ENCODE measurements at places on chromosomes 12 and 14.
A peak's percentile ranks its signal among the peaks of the same experiment; 100 is the strongest.

GRCh38 chr14:66511849-66512248 is 3.9 kb downstream of the GPHN start:
- no peak for DNase-seq

DNA sequence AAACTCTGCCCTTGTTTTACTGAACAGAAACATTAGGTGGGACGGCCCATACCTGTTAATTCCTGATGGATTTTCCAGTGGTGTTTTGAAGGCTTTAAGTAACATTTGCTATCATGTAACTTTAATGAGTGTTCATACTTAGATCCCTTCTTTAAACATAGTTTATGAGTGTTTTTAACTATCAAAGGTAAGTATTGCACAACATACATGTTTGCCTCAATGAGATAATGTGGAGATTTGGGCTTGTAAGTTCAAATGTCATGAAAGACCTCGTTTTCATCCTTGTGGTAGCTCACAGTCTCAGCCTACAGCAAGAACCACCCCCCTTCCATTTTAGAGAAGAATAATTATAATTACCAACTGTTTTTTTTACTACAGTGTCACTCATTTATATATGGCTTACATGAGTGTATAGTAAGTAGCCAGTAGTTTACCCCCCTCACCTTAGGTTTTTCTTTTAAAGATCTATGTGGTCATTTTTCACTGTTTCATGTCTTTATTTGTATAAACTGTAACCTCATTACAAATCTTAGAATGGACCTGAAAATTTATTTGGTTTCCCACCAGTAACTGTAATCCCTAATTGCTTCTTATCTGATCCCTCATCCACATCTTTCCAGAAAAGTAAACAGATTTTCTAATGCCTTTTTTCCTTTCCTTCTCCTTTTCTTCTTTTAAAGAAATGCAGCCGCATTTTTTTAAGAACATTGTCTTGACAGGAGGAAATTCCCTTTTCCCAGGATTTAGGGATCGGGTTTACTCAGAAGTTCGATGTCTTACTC is 18.9 kb downstream of the ACTR6 start:
- no peak for DNase-seq

GRCh38 chr14:39233680-39234326 is at the start of gene MIA2:
Gene MIA2 (plus strand): TSS chr14:39233915. CDS start chr14:39234115, 200 bp downstream.
- no peak for DNase-seq

DNA sequence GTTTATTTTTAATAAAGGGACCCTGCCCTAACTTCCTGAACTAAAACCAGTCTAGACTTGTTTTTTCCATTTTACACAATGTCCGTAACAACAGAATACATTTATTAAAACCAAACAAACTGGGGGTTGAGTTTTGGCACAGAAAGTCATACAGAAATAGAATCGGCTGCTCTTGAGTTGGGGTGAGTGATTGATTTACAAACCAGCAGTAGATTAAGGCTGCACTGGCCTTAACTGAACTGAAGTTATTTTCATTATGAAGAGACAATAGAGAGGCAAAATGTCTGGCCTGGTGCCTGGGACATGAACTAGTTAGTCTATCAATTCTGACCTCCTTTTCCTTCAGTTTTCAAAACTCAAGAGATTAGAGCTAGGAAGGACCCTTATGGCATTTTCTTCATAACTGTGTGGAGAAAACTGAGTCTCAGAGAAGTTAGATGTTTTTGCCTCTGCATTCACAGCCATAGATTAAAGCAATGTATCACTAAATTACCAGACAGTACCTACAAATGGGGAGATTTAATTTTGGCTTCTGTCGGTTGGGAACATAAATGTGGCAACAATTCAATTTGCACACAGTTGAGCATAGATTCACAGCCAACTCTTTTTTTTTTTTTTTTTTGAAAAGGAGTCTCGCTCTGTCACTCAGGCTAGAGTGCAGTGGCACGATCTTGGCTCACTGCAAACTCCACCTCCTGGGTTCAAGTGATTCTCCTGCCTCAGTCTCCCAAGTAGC is 19.8 kb upstream of the MGP start:
- no peak for DNase-seq

DNA sequence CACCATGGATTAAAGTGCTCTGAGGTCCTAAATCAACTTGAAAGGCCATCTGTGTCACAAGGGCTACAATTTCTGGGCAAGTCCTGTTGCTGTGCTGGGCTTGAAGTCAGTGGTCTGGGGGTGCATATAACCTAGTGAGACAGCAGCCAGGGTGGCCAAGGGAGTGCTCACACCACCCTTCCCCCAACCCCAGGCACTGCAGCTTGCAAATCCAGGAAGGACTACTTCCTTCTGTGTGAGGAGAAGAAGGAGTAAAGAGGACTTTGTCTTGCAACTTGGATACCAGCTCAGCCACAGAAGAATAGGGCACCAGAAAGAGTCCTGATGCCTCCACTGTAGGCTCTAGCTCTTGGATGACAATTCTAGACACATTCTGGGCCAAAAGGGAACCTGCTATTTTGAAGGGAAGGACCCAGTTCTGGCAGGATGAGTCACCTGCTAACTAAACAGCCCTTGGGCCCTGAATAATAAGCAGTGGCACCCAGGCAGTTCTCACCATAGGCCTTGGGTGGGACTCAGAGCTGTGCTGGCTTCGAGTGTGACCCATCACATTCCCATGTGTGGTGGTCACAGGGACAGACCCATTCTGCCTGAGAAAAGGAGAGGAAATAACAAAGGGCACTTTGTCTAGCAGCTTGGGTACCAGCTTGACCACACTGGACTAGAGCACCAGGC is 32.6 kb upstream of the DHRS7 start:
- DNase-seq, result no peak

GRCh38 chr12:39440781-39441180 is 2.1 kb downstream of the KIF21A start:
- DNase-seq, result no peak

DNA sequence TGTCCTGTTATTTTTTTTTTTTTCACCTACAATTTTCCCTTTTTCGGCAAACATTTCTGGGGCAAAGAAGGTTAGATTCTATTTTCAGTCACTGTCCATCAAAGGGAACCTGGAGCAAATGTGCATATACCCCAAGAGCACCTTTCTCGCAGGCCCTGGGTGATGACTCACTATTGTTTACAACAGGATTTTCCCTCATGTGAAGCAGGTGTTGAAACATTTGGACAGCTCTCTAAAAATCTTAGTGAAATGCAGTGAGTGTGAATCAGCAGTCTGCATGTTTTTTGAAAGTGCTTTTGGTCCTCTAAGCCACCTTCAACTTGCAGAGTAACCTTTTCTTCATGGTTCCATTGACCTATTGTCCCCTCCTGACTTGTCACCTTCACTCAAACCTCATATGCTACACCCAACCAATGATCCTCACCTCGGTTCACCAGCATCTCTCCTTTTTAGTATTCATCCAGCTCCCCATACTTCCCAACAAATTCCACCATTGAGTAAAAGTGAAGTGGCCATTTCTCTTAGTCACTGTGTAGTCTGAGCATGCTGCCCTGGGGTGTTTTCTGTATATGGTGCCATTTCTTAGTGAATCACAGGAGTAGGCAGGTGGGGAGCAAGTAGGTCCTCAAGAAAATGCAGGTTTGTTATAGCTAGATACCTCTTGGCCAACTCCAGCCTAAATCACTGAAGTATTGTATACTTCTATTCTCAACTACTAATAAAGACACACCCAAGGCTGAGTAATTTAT is 260.2 kb downstream of the BMP4 start:
- DNase-seq, result no peak

DNA sequence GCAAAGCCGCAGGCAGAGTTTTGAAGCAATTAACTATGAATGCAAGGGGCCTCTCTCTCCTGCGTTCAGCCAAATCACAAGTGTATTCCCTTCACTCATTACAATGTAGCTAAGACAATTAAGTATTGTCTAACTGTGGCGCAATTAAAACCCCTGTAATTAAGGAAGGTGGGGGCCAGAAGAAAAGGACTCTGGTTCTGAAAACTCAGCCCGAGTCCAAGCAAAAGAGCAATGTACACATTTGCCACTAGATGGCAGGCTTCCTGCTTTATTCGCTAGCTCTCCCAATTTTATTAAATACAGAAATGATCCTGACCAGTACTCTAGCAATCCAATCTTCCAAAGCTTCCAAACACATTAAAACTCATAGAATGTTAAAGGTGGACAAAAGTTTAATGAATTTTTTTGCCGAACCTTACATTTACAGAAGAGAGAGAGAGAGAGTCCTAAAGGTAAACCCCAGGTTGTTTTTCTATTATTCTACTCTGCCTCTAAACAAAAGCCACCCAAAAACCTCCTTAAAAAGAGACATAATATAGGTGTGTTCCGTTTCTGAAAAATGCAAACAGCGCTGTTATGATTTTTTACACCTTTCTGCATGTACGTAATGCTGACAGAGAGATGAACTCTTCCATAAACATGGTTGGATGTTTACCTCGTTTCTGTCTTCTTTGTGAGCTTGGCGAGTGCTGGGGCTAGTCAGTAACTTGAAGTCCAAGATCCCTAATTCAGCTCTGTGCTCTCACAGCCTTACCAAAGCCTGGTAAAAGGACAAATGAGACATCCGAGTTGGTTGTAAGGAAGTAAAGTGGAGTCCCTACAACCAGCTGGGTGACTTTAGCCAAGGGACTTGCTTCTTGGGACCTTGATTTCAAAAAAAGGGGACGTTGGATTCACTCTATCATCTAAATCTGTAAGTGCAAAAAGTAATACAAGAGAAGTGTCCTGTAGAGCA is 50.9 kb upstream of the VASH1 start:
- DNase-seq, result peak; percentile 46

- peak; percentile 68 for DNase-seq
Measured at GRCh38 chr12:116130431-116130830, 147.1 kb downstream of the MED13L start.

DNA sequence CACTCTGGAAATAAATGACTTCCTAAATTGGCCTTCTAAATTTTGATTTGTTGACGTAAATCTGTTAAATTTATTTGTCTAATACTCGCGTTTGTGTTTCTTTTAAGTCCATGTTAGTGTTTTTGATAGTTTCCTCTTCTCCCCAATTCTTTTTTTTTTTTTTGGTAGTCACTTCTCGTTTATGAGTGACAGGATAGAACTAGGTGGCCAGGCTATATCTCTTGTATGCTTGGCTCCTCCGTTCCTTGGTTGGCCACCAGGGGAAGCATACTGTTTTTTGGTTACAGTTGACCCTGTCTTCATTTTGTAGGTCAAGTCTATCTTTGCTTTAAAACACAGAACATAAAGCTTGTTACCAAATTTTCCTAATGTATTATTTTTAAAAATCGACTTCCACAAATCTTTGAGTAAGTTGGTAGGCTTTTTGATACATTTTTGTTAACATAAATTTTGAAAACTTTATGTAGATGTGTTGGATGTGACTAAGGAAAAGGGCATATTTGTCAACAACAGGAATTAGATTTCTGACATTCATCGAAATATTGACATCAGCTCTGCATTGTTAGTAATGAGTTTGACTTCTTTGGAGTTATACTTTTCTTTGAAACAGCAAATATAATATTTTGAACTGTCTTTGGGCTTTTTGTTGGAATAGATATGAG is 2.2 kb downstream of the RCOR1 start:
- peak; percentile 62 for DNase-seq

DNA sequence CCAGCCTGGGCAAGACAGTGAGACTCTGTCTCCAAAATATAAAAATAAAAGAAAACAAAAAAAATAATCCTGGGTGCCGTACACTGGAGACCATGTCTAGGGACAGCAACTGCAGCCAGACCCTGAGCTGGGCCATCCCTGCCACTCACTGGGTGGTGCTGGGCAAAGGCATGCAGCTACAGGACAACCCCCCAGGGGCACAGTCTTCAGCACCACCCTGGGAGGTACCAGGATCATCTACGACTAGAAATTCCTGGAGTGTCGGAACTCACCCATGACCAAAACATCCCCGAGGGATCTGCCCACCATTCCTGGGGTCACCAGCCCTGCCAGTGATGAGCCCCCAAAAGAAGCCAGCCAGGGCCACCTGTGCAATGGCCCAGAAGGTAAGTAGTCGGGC is 35.7 kb upstream of the SUPT16H start:
- DNase-seq, result no peak

- no peak for DNase-seq
Measured at GRCh38 chr12:114269153-114269552, 136.8 kb downstream of the TBX5 start.

DNA sequence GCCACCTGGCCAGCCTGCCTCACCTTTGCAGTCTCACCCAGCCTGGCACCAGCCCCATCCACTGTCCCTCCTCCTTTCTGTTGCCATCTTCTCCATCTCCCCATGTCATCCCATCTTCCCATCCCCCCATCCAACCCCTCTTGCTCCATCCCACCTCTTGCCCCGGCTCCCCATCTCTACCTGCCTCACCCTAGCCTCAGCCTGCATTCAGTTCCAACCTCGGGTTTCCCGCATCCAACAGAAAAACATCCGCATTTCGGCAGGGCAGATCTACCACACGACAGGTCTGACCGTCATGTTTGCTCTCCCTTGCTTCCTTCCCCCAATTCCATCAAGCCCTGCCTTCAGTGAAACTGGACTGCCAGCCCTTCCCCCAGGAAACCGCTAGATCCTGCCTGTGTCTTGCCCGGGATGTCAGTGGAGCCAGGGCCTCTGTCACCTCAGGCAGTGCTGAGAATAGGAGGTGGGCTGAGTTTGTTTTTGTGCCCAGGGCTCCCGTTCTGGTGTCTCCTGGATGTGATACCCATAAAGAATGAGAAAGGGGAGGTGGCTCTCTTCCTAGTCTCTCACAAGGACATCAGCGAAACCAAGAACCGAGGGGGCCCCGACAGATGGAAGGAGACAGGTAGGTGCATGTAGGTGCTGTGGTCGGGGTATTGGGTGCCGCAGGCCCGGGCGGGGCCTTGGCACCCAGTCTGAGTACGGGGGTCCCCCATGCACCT is 2.5 kb downstream of the KCNH3 start:
- no peak for DNase-seq

DNA sequence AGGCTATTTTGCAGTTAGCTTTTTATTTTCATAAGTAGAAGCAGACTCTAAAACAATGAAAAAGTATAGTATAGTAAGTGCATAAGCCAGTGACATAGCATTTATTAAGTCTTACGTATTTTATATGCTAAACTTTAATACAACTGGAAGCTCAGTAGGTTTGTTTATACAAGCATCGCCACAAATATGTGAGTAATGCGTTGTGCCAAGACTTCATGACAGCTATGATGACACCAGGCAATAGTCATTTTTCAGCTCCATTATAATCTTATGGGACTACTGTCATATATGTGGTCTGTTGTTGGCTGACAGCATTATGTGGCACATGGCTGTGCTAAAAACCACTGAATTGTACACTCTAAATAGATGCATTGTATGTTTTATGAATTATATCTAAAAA is 40.3 kb downstream of the SLC38A2 start:
- DNase-seq, result peak; percentile 63

GRCh38 chr12:122003651-122004611 is 17.8 kb upstream of the BCL7A start:
- peak; percentile 95 for DNase-seq

DNA sequence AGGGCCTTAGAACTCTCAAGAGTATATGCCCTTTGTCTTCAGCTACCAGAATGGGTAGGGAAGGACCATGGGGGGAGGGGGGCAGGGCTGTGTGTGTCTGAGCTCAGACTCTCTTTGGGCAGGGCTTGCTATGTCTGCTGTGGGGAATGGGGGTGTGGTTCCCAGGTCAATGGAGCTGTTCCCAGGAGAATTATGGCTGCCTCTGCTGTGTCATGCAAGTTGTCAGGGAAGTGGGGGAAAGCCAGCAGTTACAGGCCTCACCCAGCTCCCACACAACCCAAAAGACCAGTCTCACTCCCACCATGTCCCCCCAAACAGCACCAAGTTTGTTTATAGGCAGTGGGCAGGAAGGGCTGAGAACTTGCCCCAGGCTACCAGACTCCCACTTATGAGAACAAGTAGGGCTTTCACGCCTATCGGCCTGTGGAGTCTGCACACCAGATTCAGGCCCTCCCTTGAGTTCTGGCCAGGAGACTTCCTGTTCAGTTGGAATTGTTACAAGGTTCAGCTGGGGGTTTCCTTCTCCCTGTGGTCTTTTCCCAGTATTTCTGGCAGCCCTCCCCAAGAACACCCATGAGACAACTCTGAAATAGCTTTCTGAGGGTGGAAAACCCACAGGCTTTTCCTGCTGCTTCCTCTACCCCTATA is 6.1 kb upstream of the SERPINA11 start:
- no peak for DNase-seq
